ENCODE measurements at places on chromosomes 2 and 18.

DNA sequence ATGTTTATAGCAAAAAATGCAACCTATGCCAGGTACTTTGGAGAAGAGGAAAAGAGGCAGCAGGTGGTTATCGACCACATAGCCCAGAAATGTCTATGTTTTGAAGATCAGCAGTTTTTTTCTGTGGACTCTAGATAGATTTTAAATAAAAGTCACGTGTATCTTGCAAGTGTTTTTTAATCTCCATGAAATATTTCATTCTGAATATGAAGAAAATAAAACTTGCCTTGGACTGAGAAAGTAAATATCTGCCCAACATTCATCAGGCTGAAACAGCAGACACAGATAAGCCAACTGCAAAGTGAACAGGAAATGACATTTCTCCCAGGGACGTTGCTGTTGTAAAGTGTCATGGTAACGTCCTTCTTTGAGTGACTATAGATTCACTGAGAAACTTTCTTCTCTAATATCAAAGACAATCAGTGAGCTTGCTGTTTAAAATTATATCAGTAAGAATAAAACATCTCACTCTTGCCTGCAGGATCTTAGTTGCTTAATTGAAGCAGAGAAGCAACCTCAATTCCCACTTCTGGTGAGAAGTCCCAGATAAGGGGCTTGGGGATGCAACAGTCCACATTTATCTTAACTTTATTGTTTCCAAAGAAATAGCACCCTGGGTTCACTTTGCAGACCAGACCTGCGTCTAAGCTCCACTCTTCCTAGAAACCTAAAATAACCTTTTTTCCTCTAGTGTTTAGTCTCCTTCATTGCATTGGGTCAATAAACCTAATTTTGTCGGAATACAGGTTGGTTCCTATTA lies 6.3 kb downstream of the MYOM1 start:
- no peak for DNase-seq

DNA sequence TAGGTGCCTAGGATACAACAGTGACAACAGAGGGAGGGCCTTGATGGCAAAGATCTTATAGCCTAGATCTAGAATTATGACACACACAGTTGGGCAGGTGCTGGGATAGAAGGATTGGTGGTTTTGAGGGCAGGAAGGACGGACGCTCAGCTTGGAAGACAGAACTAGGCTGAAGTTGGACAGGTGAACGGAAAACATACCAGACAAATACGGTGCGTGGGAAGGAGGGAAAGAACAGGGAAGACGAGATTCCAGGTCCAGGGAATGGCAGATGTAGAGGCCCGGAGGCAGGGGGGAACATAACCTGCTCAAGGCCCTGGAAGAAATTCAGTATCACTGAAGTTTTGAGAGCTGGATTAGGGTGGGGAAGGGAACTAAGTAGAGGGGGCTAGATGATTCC lies 40.8 kb downstream of the CRACDL start:
- DNase-seq: no peak

GRCh38 chr18:7626922-7627440 lies 59.9 kb downstream of the PTPRM start:
- no peak for DNase-seq

DNA sequence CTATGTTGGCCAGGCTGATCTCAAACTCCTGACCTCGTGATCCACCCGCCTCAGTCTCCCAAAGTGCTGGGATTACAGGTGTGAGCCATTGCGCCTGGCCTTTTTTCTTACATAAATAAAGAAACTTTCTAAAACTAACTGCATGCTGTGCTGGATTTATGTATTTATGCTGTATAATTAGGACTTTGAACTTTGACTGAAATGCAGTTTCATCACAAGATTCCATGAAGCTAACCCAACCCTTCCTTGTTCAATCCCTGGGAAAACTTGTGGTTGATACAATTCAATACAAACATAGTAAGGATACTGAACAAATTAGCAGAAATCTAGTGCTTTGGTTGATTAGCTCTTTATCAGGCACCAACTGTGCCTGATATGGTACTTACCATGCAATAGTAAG lies 20.9 kb upstream of the SLC35F5 start:
- no peak for DNase-seq

- DNase-seq: no peak
Observed at GRCh38 chr2:29655391-29656086, 265.8 kb downstream of the ALK start.

DNA sequence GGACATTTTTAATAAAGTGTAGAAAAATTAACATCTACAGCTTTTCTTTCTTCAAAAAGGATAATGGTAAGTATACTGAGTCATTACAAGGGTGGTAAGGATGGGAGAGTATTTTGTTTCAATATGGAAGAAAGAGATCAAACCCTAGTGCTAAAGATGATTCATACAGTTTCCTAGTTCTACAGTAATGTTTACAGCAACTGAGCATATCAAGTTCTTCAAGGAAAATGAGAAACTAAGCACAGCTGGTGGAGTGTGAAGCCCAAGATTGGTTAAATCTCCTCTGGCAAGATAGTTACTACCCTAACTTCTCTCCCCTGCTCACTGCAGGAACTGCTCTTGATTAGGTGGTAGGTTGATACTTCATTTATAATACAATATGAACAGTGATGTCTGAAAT lies 467.5 kb downstream of the XIRP2 start:
- DNase-seq: no peak

GRCh38 chr2:149421791-149422190 lies 91.4 kb downstream of the LYPD6 start:
- no peak for DNase-seq

- no peak for DNase-seq
Observed at GRCh38 chr2:223815186-223815883, 22.0 kb downstream of the AP1S3 start.

DNA sequence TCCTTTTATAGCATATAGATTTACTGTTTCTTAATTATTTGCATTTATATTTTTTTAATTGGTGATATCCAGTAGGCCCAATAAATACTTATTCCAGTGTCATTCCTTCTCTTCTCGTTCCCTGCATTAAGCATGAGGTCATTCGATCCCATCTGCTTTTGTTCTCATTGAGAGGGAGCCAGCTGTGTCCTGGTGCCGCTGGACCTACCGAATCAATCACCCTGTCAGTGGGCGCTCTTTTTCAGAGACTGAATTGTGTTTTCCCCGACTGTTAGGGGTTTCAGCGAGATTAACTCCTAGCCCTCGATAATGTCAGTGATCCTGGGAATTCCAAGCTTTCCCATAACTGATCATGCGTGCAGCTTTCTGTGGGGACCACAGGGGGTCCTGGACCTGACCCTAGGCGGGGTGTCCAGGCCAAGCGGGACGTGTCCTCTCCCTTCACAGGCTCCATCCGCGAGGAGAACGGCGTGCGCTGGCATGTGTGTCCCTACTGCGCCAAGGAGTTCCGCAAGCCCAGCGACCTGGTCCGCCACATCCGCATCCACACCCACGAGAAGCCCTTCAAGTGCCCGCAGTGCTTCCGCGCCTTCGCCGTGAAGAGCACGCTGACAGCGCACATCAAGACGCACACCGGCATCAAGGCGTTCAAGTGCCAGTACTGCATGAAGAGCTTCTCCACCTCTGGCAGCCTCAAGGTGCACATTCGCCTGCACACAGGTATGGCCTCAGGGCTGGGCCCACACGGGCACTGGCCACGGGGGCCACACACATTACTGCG lies 72.4 kb downstream of the ZNF236 start:
- no peak for DNase-seq

DNA sequence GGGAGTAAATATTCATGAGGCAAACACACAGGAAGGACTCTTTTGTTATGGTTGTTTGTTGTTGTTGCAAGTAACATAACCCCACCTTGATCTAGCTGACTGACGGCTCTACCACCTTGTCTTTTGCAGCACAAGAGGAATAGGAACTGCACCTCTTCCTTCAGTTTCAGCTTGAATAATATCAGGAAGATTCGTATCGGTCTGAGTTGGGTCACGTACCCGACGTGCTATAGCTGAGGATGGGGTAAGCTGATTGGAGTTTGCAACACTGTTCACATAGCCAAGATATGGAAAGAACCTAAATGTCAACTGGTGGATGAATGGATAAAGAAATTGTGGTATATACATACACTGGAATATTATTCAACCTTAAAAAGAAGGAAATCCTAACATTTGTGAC lies 14.5 kb upstream of the IL1RN start:
- DNase-seq: no peak

GRCh38 chr2:112848833-112849232 lies 12.3 kb upstream of the IL1B start:
- DNase-seq: no peak

- no peak for DNase-seq
Observed at GRCh38 chr18:35387152-35387571, 10.0 kb upstream of the ZNF396 start.

DNA sequence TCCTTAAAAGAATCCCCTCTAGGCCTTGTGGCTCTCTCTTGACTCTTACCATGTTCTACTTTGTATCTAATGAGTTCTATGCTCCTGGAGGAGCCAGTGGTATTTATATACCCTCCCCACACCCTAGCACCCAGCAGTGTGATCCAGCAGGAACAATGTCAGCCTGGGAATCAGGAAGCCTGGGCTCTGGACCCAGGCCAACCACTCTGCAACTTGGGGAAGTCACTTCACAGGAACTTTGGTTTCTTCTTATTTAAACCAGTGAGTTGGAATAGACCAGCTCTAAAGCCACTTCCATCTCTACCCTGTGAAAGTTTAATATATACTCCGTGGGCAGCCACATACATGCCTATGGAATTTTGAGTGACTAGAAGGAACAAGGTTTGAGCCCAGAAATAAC lies 11.6 kb upstream of the SPTBN1 start:
- no peak for DNase-seq

- DNase-seq: no peak
Observed at GRCh38 chr18:8614875-8615274, 5.6 kb downstream of the RAB12 start.

DNA sequence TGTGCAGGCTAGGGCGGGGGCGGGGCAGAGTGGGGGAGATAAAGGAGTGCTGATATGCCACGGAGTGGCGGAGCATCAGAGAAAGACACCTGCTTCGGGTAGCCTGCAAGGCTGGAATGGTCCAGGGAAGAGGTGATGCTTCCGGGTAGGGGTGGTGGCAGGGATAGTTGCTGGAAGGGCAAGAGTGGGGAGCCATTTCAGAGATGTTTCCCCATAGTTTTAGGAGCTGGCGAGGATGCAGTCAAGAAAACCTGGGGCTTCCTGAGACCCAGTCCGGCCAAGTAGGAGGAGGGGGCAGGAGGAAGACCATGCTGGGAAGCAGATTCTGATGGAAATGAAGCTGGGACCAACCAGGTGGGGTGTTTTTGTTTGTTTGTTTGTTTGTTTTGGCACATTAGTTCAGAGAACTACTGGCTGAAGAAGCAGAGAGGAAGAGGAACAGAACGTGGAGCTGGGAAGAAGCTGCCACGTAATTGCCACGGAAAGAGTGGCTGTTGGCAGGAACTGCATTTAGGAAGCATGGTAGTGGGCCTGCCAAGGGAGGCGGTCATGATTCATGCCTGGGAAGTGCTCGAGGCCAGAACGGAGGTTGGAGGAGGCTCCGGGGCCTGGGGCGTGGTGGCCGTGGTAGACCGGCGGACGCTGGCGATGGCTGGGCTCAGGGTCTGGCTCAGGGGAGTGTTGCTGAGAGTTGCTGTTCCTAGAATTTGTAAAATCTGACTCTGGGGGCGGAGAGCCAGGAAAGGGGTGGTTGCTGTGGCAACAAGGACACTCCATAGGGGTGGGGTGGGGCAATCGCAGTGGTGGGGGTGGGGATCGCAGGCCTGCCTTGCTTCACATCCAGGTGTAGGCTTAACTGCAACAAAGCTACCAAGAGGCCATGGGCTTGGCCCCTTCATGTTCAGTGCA lies 8.6 kb upstream of the INPP5D start:
- DNase-seq: no peak

GRCh38 chr2:206164261-206164862 lies 4.7 kb downstream of the EEF1B2 start:
- no peak for DNase-seq

DNA sequence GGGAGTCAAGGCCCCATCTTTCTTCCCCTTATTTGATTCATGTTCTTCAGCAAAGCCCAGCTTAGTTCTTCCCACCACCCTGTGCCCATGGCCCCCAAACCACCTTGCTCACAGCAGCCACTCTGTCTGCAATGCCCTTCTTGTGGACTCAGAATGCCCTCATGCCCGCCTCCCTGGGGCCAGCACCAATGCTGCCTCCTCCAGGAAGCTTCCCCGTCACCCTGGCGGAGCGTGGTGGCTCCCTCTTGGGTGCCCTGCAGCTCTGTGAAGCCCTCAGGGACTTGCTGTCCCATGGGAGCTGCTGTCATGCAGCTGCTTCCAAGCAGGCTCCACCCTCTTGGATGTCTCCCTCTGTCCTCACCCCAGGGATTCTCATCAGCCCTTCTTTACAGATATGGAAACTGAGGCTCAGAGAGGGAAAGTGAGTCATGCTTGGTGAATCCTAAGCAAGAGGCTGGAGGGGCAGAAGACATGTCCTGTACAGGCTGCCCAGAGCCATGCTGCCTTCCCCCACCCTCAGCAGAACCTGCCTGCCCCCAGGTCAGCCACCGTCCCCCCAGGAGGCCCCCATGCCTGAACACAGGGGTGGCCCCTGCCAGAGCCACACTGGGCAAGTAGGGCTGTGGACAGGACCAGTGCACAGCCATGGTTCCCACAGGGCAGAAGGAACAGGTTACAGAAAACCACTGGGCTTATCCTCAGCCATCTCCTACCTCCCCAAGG lies 11.8 kb upstream of the DUSP2 start:
- no peak for DNase-seq

GRCh38 chr2:168713325-168713724 lies 89.1 kb upstream of the NOSTRIN start:
- DNase-seq: no peak

DNA sequence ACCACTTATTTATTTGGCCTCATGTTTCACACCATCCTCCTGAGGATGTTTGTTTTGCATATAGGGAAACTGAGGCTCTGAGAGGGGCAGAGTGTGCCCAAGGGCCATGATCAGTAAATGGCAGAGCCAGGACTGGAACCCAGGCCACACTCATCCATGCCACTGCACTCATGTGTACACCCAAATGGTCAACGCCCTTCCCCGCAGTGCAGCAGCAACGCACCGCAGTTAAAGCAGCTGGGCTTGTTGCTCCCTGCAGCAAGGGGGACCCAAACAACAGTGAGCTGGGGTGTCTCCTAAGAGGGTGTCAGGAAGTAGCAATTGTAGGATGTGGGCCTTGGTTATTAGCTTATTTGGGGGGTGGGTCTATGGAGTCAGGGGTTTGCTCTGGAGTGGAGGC lies 36.6 kb downstream of the ZAP70 start:
- no peak for DNase-seq

- DNase-seq: no peak
Observed at GRCh38 chr2:173076581-173077345, 1.1 kb downstream of the MAP3K20 start.

DNA sequence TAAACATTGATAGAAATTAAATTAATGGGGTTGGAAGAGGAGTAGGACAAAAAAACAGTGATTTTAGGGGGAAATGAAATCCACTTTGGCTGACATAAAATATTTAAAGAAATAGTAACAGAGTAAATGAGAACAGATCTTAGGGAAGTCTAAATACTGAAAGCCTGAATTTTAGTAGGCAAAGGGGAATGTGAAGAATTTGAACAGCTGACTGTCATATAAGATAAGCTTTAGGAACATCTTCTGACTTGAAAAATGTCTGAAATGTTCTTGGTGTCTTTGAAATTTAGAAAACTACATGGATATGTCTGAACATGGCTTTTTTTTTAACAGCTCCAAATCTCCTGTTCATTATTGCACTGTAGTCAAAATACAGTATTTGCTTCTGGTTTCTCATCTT lies 150.3 kb downstream of the CALCRL start:
- DNase-seq: no peak
